Colonic mucosa (tissue), 4 donors: ENCODE measurements at places on chromosomes 2 and 18.

GRCh38 chr18:78757014-78757413, 222.6 kb upstream of the SALL3 start:
- DNase-seq: peak; percentile 8

- DNase-seq: no peak
These were observed 332.2 kb downstream of the OSR1 start for GRCh38 chr2:19026261-19026660.

DNA sequence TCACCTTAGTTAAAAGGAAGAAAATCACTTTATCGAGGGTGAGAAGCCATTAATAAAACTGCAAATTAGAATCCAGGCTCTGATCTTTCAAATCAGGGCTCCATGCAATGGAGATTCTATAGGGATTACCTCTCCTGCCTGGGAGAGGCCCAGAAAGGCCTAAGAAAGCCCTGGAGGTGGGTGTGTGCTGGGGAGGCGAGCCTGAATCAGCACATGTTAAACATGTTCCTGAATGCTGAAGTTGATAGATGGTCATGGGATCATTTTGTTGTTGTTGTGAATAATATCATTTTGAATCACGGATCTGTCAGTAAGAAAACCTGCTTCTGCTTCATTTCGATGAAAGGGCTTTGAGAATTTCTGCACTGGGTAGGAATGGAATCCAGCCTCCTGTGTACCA, 254.3 kb downstream of the ACKR3 start:
- no peak for DNase-seq

- no peak for DNase-seq
These were observed 2.8 kb upstream of the RAB31 start for GRCh38 chr18:9705183-9705829.
